ENCODE measurements at places on chromosomes 2 and 18. TPM values are rescaled to one million over a fixed set of nuclear protein-coding genes. Genes with fewer than 3 reads are reported as not detected.

GKN1 gene
- not detected for total RNA-seq

MAP2 gene
- 215 TPM for total RNA-seq

REEP1 gene
- total RNA-seq: 61.9 TPM

ELOA2 gene
- not detected for total RNA-seq

ATL2 gene
- total RNA-seq: 118 TPM

GALNT3 gene
- total RNA-seq: 14.0 TPM

SIX3 gene
- total RNA-seq: not detected

CD207 gene
- total RNA-seq: 0.06 TPM

DAW1 gene
- total RNA-seq: 16.6 TPM

ERFE gene
- 0.79 TPM for total RNA-seq

KCNS3 gene
- total RNA-seq: 11.6 TPM

EFR3B gene
- total RNA-seq: 14.4 TPM

NYAP2 gene
- total RNA-seq: 12.6 TPM

TPO gene
- 0.06 TPM for total RNA-seq

HK2 gene
- total RNA-seq: 9.9 TPM

TAF4B gene
- 4.9 TPM for total RNA-seq
